ENCODE measurements at places on chromosomes 6 and 20. TPM values are rescaled to one million over a fixed set of nuclear protein-coding genes. Genes with fewer than 3 reads are reported as not detected.

DNA sequence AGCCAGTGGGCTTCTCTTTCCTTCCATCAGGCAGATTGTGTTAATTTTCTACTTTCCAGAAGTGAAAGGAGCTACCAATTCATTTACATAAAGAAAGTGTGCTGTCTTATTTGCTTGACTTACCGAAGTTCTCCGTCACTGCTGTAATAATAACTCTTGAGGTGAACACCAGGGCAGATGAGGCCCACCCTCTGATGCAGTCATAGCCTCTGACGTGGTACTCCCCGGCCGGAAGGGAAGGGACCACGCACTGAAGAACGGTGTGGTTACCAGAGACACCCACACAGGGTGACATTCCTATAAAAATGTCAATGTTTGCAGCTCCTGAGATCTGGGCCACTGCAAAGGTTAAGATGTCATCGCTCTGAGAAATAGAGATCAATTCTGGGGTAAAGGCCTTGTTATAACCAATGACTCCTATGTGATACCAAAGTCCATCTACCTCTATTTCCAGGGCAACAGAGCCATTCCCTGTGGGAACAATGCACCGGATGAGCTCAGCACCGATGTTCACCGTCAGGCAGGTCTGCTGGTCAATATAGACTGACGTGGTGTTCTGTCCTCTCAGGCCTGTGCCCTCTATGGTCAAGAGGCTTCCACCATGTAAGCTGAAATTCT is 62.9 kb downstream of the PKHD1 start:
- DNase-seq = no peak

GRCh38 chr20:8132484-8133309 is 631 bp downstream of the PLCB1 start:
- DNase-seq = peak; percentile 27

Gene PGBD1
- 13.4 TPM for polyA plus RNA-seq

Gene POM121L2
- not detected for polyA plus RNA-seq

DNA sequence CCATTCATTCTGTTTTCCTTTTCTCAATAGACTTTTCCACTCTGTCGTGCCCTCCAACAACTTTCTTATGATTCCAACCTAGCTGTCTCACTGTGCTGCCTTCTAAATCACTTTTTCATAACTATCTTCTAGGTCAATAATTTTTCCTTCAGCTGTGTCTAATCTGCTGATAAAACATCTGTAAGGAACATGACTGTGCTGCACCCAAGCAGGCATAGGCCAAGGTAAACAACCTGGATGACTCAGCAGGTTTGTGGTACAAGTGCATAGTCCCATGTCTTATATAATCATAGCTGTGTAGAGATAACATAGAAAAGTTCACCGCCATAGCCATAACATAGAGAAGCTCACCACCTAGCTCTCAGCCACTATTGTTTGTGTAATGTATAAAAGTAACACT is 332.3 kb downstream of the PLCB1 start:
- DNase-seq = no peak

DNA sequence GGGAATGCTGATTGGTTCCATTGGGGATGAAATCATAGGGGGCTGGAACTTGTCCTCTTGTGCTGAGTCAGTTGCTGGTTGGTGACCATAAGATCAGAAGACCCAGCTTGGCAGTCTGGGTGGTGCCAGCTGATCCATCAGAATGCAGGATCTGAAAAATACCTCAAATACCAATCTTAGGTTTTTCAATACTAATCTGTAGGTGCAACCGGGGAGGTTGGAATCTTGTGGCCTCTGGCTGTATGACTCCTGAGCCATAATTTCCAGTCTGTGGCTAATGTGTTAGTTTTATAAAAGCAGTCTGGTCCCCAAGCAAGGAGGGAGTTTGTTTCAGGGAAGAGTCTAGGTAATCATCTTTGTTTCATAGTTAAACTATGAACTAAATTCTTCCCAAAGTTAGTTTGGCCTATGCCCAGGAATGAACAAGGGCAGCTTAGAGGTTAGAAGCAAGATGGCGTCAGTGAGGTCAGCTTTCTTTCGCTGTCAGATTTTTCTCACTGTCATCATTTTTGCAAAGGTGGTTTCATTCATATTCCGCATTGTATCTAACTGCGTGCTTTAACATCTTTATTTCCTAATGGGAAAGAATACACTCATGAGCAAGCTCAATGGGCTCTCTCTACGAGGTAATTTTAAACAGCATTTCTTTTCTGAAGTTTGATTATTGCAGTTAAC is 2.0 kb downstream of the ARMH2 start:
- DNase-seq = no peak

- no peak for DNase-seq
These were observed 173.6 kb downstream of the ANKRD60 start for GRCh38 chr20:58054780-58055373.

DNA sequence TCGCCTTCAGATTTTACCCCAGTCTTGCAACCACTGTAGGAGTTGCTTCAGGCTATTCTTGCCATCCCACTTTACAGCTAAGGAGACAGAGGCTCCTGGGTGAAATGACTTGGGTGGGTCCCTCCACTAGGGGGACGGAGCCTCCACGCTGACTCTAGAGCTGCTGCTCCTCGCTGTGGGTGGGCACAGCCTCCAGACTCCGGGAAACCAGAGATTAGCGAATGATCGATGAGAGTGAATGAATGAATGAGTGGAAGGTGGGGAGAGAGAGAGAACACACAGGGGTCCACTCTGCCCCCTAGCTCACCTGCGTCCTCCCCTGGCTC is 10.4 kb downstream of the ZBP1 start:
- no peak for DNase-seq

GRCh38 chr6:121800047-121800446 is 364.6 kb downstream of the GJA1 start:
- DNase-seq = no peak

- DNase-seq = no peak
These were observed 17.2 kb upstream of the ADGRF1 start for GRCh38 chr6:47059216-47059885.

GRCh38 chr6:7629321-7629720 is 39.3 kb downstream of the SNRNP48 start:
- no peak for DNase-seq

DNA sequence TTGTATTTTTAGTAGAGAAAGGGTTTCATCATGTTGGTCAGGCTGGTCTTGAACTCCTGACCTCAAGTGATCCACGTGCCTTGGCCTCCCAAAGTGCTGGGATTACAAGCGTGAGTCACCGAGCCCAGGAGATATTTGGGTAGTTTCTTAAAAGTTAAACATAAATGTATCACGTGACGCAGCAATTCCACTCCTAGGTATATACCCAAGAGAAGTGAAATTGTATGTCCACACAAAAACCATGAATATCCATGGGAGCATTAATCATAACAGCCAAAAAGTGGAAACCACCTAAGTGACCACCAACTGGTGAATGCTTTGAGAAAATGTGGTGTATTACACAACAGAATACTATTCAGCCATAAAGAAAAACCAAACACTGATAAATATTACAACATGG is 164.8 kb downstream of the MRPL14 start:
- no peak for DNase-seq

Gene IRF4
- polyA plus RNA-seq = 0.18 TPM

DNA sequence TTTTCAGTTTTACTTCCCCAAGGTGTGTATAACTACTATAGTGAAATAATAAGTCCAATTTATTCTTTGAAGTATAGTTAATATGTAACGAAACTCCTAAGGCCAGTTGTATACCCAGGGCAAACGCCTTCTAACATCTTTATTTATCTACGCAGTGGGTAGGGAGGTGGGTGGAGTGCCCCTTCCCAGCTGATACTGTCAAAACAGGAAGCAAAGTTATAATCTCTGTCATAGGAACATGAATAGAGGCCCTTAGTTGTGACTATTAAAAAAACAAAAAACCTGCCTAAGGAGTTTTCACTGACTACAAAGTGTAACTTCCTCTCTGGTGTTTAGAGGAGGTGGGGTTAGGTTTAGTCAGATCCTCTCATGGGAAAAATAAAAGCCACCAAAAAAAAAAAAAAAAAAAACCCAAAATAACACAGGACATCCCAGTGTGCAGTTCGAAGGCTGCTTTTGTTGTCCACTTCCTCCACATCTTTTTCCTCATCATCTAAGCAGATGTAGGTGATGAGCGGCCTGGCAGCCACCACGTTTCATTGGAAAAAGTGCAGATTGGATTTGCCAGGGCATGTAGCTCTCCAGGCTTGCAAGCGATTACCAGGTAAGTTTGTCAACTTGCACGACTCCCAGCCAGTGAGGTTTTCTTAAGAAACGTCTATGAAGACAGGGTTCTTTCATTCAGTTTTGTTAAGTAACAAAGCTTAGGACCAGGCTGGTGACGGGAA is 58.7 kb downstream of the UTRN start:
- no peak for DNase-seq

Gene SYTL3
- polyA plus RNA-seq = 3.4 TPM

Gene RIPK1
- 31.3 TPM for polyA plus RNA-seq

GRCh38 chr6:2877057-2877882 is 25.8 kb downstream of the SERPINB9 start:
- DNase-seq = no peak

GRCh38 chr6:47977314-47977713 is 133.7 kb downstream of the PTCHD4 start:
- no peak for DNase-seq

Gene TSPO2
- 0.76 TPM for polyA plus RNA-seq

DNA sequence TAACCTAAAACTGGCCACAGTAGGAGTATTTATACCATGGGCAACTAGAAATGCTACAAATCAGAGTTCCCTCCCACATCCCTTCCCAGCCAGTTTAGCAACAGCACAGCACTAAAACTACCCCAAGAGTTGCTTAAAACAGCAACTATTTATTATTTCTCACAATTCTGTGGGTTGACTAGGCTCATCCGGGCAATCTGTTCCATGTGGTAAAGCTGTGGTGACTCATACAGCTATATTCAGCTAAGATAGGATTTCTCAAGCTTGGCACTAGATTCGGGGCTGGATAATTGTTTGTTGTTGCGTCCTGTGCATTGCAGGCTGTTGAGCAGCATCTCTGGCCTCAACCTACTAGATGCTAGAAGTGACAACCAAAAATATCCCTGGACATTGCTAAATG is 8.6 kb upstream of the HECA start:
- no peak for DNase-seq

- DNase-seq = no peak
These were observed 700 bp upstream of the MCUR1 start for GRCh38 chr6:13814938-13815575.

Gene KHDC1L
- 0.62 TPM for polyA plus RNA-seq

Gene RIPPLY2
- not detected for polyA plus RNA-seq
